Effector CD8-positive, alpha-beta T cell (primary cell): ENCODE measurements at places on chromosomes 12 and 14.

GRCh38 chr14:37221073-37221472 is 23.3 kb downstream of the MIPOL1 start:
- no peak for DNase-seq

DNA sequence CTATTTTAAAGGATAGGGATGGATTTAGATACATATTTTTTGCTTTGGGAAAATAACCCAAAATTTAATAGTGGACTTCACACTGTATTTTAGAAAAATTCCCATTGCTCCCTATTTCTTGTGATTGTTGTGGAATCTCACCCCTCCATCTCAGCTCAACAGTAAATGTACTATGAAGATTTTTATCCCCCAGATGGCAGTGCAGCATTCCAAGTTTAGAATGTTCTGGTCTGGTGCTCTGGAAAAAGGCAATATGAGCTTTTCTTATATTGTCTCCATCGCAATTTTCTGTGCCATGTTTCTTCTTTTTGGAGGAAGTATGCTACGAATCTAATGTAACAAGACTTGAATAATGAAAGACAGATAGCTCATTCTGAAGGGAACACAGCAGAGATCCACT is 471.7 kb upstream of the SYT1 start:
- no peak for DNase-seq

GRCh38 chr12:112362310-112362709 is 19.9 kb downstream of the HECTD4 start:
- no peak for DNase-seq

DNA sequence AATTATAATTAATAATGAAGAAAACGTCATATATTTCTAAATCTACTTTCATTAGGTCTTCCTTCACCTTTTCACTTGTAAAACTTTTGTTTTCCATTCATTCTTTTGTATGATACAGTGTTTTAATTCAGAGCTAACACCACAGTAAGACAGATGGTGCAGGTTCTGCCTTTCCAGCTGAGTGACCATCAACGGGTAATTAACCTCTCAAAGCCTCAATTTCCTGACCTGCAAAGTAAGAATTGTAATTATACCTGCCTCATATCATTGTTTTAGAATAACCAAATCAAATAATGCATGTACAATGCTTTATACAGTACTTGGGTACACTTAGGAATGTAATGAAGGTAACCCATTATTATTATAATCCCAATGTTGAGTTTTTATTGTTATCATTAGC is 157.6 kb downstream of the FOXA1 start:
- no peak for DNase-seq

DNA sequence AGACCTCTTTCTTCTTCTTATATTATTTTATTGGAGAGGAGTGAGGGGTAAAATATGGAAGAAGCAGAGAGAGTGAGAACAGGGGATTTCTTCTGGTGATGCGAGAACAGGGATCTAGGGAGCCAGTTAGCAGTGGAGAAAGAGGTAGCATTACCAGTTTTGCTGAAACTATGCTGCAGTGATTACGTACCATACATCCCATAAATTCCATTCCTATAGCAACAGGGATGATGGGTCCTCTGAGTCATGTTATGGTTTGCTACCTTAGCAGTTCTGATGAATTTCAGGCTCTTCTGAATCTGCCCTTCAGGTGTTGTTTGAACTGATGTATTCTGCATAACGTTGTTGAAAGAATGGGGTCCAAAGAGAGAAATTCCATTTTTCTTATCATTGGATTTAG is 625.4 kb upstream of the LRFN5 start:
- DNase-seq = no peak

DNA sequence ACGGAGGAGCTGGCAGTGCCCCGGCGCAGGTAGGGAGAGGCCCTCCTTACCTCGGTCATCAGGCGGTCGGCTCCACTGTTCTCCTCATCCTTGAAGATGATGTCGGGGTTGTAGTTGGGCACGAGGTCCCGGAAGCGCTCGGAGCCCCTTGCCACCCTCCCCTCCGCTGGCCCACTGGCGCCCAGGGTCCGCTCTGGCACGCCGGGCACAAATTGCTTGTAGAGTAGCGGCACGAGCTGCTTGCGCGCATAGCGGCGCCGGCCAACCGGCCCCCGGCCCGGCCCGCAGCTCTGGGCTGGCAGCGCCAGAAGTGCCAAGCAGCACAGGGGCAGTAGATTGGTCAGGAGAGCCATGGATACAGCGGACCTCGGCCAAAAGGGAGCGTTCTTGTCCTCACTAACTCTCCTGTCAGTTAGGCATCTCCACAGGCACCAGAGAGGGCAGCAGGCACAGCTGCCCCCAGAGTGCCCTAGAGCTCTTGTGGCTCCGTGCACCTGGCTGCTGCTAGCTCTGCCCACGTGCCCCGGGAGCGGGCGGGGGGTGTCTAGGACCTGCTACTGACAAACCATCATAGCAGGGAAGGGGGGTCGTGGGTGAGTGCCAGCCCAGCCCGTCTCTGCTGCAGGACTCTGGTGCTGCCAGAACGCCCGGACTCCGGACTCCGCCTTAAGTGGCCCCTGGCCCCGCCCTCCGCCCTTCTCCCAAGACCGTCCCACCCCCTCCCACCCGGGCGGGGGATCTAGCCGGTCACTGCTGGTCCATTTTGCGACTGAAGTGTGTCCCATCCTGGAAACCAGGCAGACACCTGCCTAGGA is at the start of gene DHH:
DHH (minus strand) TSS at position 642 of the 815 bp plus-strand sequence; CDS start at position 353, 289 bp downstream.
- no peak for DNase-seq

DNA sequence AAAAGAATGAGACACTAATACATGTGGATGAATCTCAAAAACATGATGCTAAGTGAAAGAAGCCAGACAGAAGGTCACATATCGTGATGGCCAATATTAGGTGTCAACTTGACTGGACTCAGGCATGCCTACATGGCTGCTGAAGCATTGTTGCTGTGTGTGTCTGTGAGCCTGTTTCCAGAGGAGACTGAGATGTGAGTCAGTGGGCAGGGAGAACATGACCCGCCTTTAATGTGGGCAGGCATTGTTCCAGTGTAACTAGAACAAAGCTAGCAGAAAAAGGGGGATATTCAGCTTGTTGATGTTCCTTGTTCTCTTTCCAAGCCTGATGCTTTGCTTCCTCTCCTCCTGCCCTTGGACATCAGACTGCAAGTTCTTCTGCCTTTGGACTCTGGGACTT is 47.6 kb downstream of the DCAF5 start:
- DNase-seq = no peak

DNA sequence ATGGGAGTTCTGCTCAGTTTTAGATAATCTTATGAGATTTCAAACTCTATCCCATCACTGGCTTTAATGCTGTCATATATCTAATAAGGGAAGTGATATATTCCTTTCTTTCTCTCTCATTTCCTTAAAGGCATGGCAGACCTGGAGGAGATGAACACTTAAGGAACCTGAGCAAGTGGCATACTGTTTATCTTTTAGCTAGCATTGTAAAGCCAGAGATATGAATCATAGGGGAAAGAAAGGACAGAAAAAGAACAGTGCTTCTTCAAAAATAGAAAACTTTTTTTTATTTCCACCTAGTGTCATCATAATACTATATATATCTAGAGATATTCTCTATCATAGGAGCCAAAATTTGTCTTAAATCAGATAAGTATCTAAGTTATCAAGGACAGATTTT is 68.3 kb upstream of the PSMA6 start:
- no peak for DNase-seq

DNA sequence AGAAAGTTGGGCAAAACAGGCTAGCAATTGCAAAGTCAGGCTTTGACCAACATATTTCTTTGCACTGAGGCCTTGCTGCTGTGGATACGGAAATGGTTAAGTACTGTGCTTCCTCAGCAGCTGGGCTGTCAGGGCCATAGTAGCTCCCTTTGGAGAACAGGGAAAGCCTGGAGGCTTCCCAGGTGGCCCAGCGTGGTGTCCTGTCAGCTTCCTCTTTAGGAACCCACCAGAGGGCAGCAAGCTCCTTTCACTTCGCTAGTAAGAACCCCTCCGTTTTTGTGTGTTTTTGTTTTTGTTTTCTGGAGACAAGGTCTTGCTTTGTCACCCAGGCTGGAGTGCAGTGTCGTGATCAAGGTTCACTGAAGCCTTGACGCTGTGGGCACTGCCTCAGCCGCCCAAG is 1.7 kb upstream of the CFAP251 start:
- no peak for DNase-seq

DNA sequence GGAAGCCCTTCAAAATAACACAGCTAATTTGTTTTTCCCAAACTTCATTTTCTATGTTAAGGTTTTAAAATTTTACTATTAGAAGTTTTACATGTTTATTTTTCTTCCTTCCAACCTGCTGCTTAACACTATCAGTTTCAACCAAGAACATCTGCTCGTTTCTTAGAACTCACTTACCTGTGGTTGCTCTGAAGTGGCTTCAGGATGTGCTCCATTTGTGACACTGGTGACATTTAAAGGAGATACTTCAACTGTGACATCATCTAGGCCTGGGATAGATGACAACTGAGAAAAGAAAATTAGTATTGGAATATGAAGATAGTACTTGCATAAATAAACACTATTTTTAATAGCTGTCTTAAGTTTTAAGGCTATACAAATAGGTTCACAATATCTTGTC is 17.9 kb downstream of the WASHC3 start:
- DNase-seq = no peak

GRCh38 chr12:4151362-4152121 is 122.0 kb upstream of the CCND2 start:
- no peak for DNase-seq

GRCh38 chr12:7369274-7369729 is 65.4 kb downstream of the ACSM4 start:
- no peak for DNase-seq

GRCh38 chr14:22773162-22774010 is 6.9 kb downstream of the OXA1L start:
- DNase-seq = no peak

DNA sequence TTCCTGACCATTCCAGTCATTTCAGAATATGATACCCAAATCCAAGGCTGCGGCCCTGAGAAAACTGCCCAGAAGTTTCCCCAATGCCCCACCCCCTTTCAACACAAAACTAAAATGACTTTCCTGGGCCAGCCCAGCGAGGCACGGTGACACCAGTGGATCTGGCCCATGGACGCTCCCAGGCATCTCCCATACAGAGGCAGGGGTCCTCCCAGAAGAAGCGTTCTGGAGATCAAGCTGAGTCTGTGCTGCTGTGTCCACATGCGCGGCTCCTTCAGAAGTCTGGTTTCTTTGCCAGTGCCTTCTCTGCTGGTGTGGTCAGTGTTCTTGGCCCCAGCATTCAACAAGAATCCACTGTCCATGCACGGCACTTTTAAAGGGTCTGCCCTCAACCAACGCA is 228.2 kb upstream of the SFSWAP start:
- no peak for DNase-seq

GRCh38 chr12:124551268-124552144 is 15.9 kb downstream of the NCOR2 start:
- DNase-seq = no peak

DNA sequence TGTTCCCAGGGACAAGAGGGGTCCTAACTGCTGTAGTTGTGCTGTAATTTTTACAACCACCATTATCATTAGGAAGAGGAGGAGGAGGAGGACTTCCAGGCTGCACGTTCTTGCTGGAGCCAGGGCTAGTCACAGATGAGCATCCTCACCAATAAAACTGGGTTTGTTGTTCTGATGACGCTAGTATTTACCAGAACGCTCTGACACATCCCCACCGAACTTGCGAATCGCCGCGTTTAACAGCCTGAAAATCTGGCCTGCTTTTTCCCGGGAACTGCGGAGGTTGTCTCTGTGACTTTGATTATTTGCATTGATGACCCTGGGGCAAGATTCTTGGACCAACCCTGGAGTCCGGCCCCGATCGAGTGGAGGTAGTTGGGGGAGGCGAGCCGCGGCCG is 10.2 kb downstream of the TBX5 start:
- DNase-seq = no peak

DNA sequence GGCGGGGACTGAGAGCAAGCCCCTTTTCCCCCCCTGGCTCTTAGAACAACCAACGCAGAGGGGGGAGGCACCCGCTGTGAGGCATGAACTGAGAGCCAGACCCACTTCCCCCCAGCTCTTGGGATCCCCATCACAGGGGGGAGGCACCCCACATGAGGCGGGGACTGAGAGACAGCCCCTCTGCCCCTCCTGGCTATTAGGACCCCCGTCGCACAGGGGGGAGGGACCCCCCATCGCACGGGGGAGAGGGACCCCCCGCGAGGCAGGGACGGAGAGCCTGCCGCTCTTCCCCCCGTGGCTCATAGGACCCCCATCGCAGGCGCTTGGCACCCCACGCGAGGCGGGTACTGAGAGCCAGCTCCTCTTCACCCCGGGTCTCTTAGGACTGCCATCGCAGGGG is 195.8 kb upstream of the PZP start:
- no peak for DNase-seq
